ENCODE measurements at places on chromosomes 3 and 15.

DNA sequence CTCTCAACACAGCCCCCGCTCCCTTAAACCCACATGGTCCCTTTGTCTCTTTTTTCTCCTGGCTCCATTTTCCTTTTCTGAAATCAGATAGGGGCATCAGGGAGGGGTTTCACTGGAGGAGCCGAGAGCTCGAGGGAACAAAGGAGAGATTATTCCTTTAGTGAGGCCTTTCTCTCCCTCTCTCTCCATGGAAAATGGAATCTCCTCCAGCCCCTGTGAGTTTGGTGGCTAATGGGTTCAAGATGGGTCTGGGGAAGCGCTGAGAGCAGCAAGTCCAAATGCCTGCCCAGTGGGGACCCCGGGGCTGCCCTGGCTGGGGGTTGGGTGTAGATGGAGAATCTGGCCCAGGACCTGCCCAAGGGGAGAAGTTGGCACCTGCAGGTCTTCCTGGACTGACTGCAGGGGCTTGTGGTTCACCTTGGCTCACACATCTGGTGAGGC, 56.8 kb downstream of the ITGA11 start:
- no peak for DNase-seq

- no peak for DNase-seq
Measured at GRCh38 chr3:171375666-171376595, 84.3 kb downstream of the TNIK start.

DNA sequence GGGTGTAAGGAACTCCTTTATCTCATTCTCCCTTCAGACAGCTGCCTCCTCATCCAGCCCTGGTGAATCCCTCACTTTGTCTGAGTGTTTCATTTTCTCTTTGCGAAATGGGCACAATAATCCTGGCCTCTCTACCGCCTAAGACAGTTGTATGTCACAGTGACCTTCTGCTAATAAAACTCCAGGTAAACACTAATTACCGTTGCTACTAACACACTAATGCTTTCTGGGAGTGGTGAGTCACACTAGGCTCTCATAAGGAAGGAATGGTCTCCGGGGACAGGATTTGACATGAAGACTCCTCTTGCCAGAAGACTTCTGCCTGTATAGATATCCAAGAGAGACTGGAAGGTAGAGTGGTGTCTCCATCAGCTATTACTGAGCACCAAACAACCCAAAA, 71.7 kb upstream of the SNRK start:
- DNase-seq = no peak

DNA sequence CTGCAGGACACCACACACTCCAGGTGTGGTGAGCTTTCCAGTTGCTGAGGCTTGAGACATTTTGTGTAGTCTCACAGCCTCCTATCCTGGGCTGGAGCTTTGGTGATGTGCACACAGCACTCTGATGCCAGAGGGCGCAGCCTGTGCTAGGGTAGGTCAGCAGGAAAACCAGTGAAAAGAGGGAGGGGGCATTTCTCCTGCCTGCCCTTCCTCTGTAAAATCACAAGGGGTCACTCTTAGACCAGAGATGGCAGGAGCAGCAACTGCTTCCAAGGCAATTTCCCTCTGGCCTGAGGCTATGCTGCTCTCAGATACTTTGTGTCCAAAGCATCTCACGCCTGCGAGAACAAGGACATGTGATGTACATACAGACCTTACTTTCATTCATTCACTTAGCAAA, 16.5 kb upstream of the MUSTN1 start:
- no peak for DNase-seq

- no peak for DNase-seq
Measured at GRCh38 chr3:4071481-4072184, 231.5 kb upstream of the SETMAR start.

DNA sequence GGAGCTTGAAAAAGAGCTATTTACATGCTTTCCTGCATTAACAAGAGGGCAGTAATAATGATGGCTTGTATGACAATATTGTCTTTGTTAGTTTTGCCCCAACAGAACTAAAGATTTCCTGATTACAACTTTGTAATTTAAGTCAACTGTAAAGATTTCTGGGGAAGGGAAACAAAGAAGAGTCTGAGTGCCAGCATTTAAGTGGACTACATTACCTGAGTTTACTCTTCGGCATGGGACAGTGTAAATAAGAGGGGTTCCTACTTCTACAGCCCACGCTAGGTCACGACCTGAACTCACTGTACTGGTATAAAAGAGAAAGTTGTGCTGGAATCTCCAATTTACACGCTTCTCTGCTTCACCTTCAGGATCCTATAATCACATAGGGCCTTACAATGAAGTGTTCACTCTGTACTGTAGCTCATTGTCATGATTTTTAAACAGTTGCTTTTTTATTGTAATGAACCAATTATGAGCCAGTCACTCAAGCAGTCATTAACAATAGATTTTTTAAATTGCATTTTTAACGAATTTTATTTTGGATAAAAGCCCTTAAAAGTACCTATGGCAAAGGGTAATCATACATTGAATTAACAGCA, 39.6 kb downstream of the DPH6 start:
- no peak for DNase-seq

GRCh38 chr3:81734742-81735141, 26.7 kb downstream of the GBE1 start:
- no peak for DNase-seq

DNA sequence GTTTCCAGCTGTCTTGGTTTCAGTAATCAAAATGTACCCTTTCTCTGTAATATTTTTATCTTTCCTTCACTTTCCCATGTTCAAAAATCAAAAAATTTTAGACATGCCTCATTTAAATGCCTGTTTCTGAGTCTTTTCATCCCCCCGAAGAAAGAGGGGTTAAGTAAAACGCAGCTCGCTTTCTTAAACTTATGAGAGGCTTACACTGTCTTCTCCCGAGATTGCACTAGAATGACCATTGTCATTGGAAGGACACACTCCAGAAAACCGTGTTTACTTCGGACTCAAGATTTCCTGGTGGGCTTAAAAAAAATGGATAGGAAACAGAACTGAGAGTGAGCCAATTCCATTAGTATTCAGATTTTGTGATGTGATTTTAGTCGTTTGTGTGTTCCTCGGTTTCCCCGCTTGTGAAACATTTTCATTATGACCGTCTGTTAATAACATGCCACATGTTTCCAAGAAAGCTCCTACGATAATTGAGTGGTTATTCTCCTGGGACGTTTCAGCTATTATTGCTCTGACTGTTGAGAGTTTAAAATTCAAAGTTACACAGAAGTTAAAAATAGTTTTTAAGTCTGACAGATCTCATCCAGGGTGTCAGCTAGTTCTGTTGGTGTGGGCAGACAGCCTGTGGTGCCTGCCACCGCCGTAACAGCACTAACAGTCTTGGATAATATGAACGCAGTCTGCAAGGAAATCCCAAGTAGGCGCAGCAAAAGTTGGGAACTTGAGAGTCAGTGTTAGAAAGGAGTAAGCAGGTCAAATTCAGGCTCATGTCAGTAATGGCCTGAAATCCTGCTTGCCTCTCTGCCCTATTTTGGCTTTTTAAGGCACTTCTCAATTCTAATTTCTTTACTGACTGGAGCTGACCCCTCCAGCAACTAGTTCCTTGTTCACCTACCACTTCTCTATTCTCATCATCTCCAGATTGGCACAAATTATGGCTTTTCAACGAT, 1.5 kb downstream of the CRYBG3 start:
- no peak for DNase-seq
